NCI-H82 (cell line): ENCODE measurements at places on chromosomes 2 and 18.
A peak's percentile ranks its signal among the peaks of the same experiment; 100 is the strongest.

- DNase-seq, result no peak
These were observed 171.7 kb upstream of the SOX11 start for GRCh38 chr2:5520463-5520972.

DNA sequence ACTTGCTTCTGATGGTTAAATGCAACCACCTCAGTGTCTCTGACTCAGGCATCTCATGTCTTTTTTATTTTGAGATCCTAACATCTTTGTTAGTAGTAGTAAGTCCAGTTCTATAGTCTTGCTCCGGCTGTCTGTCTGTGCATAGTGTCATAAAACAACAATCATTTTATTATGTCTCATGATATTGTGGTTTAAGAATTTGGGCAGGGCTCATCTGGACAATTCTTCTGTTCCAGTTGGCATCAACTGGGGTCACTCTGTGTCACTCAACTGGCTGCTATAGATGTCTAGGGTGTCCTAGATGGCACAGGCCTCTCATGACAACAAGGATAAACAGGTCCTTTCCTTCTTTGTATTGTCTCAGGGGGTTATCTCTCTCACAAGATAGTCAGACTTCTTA lies 299.6 kb upstream of the ZNF521 start:
- DNase-seq, result no peak

DNA sequence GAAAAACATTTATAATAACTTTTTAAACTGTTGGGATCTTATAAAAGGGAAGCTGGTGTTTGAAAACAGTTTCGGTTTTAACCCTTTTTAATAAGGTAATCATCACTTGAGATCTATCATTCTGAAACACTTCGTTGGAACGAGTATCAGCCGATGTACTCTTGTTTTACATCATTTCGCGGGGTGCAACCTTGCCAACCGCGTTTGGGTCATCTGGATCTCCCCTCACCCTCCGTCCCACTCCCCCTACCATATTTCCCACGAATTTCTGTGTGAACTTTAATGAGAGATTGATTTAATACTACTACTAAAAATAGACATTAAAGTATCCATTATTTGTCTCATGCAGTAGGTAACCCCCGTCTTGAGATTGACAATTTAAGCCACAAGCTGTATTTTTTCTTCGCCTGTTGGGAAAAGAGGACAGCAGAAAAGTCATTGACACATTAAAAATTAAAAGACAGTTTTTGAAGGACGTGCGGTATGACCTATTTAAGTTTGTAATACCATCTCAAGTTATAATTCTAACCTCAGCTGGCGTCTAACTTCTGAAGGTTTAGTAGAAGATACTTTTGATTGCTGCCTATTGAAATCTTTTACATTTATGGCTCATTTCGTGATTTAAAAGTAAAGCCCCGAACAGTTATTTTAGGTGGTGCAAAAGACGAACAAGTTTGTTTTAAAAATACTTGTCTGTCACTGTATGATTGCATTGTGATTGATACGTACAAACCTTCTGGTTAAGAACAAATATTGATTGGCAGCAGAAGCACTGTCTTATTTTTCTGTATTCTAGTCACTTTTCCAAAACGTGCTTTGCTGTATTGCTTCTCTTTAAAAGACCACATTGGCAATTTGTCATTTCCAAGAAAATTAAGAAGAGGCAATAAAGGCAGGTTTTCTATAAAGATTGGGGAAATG lies 1.5 kb downstream of the CREB1 start:
- peak; percentile 27 for DNase-seq

- no peak for DNase-seq
These were observed 396.7 kb downstream of the CDH2 start for GRCh38 chr18:27780061-27780745.

DNA sequence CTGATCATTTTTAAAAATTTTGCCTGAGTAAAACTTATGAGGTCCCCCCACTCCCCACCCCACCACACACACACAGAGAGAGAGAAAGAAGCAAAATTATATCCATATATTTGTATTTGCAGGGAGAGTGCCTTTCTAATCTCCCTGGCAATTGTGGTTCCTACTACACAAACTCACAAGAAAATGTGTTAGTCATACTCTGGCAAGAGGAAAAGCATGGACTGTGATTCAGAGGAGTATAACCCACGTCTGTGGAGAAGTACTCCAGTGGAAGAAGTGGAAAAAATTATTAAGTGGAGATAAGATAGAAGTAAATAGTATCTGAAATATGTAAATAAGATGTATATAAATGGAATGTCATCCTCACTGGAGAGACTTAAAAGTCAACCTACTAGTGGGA lies 114.0 kb downstream of the DSEL start:
- DNase-seq, result no peak
